ENCODE measurements at places on chromosomes 3 and 15.

DNA sequence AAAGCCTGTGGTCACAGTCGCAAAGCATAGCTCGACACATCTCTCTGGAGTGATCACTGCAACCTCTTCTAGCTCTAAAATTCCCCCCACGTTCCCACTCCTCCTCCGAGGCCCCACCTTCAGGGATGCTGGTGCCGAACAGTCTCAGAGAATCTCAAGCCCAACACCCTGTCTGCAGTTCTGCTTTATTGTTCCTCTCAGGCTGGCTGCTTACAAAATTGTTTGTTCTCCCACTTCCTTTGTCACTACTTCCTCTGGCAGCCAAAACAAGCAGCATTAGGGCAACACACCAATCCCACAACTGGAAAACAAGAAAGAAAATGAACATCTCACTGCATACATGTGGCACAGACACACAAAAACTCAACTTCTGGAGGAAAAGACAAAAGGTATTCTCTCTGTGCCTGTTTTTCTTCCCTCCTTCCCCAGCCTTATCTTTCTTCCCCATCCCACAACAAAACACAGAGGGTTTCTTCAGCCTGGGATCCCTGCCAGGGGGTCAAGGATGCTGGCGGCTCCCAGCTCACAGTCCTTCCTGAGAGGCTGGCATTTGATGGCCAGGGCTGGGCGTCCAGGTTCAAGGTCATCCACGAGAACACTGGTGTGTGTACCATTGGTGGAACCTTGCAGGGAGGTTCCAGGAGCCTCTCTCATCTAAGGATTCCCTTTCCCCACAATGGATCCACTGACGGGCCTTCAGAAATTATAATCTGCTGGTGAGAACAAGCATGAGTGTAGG lies 108.4 kb downstream of the TMCO5A start:
- no peak for DNase-seq

- DNase-seq: no peak
Observed at GRCh38 chr3:43742920-43743319, 52.2 kb downstream of the ABHD5 start.

DNA sequence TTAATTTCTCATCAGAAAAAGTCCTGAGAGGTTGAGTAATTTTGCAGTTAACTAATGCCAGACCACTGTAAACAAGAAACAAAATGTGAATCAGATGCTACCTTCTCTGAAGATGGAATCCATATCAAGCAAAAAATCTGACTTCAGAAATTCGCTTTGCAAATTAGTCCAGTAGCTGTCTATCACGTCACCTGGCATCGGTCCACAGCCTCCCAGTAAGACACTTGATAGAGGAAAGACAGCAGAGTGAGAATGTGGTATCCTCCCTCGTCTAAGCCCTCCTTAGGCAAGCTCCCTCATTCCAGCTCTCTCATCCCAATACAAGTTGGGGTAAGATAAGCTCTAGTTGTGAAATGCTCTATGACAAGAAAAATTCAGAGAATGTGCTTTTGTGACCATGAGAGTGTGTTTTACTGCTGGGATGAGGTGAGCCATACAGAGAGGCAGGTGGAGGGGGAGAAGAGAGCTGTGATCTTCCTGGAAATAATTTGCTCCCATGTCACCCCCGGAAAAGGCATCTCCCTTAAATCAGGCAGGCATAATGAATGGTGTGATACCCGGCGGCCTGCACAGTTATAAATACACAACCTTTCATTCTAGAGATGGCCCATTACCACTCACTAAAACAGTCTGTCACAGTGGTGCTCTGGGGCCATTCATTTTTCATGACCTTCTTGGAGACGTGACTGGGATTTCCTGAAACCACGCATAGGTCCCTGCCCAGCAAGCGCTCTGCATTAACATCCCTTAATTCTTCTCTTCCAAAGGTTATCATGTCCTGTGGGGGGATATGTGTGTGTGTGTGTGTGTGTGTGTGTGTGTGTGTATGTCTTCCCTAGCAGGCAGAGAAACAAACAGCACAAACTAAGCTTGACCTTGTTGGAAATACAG lies 602.0 kb upstream of the KCNMB2 start:
- DNase-seq: peak; percentile 95

- DNase-seq: no peak
Observed at GRCh38 chr3:84904816-84905555, 53.8 kb upstream of the CADM2 start.

DNA sequence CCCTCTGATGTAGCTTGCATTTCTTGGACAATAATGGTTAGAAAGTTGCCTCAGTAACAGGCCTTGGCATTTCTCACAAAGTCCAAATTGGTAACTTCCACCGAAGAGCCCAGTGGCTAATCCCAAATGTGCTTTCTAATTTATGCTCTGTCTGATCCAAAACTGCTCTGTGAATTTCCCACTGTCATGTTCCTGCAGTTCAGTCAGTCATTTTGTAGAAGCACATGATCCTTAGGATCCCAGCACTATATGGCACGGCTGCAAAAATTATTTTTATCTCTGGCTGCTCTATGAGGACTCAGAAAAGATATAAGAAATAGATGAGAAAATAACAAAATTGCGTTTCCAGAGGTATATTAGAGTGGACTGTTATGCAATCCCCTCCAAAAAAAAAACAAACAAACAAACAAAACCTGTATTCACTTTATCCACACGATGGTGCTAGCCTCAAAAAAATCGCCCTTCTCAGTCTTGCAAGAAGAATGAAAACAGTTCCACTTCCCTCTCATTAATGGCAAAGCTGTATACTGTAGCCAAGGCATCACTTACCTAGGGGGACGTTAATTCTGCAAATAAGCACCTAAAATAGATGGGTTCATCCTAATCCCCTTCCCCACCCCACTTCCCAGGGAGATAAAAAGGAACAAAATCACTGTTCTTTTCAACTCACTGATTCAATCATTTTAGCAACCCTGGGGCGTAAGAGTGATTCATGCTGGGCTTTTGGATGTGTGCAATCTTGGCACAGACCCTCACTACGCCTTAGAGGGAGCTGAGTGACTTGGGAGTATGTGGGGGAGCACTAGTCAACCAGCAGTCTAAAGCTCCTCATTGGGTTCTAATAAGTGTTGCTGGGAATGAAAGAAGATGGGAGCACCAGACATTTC lies 61.3 kb downstream of the TMCO5A start:
- peak; percentile 27 for DNase-seq
